ENCODE measurements at places on chromosomes 16 and 17. TPM values are rescaled to one million over a fixed set of nuclear protein-coding genes. Genes with fewer than 3 reads are reported as not detected.

Gene UNC119
- total RNA-seq = 91.4 TPM

Gene RND2
- 0.32 TPM for total RNA-seq

Gene KRT33B
- not detected for total RNA-seq

Gene NPIPB13
- 33.3 TPM for total RNA-seq

Gene DLX3
- not detected for total RNA-seq

DNA sequence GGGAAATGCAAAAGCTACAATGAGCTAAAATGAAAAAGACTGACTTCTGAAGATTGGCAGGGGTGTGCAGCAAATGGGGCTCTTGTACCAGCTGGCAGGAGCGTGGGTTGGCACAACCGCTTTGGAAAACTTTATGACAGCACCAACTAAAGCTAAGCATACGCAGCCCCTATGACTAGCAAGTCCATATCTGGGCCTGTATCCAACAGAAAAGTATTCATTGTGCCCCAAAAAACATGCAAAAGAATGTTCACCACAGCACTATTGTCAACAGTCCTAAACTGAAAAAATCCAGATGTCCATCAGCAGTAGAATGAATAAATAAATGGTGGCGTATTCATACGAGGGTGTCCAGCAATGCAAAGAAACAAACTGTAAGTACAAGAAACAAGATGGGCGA is 22.6 kb upstream of the ITGA3 start:
- no peak overlapping the region for H3K27ac ChIP-seq
- H3K27me3 ChIP-seq = no peaks in the 10 kb centered on the region
- no peaks in the 10 kb centered on the region for H3K36me3 ChIP-seq

GRCh38 chr17:37708616-37709212 is 36.1 kb downstream of the HNF1B start:
- no peaks in the 10 kb centered on the region for H3K4me1 ChIP-seq
- no peaks in the 10 kb centered on the region for H3K27me3 ChIP-seq
- H3K36me3 ChIP-seq = no peaks in the 10 kb centered on the region
- no peak for DNase-seq
- H3K4me3 ChIP-seq = no peak overlapping the region
- no peak overlapping the region for H3K27ac ChIP-seq

GRCh38 chr17:77322514-77323412 is 182.0 kb downstream of the SEC14L1 start:
- no peaks in the 10 kb centered on the region for H3K27me3 ChIP-seq
- H3K36me3 ChIP-seq = no peaks in the 10 kb centered on the region
- DNase-seq = no peak
- no peak overlapping the region for H3K4me3 ChIP-seq

- no peaks in the 10 kb centered on the region for H3K36me3 ChIP-seq
- no peaks in the 10 kb centered on the region for H3K27me3 ChIP-seq
- H3K4me3 ChIP-seq = no peak overlapping the region
Observed at GRCh38 chr16:67287960-67288359, 8.6 kb downstream of the PLEKHG4 start.

- no peak for DNase-seq
- peaks cover 40% of the 10 kb centered on the region for H3K4me1 ChIP-seq
- no peaks in the 10 kb centered on the region for H3K27me3 ChIP-seq
Observed at GRCh38 chr16:11234884-11235702, 20.9 kb downstream of the SOCS1 start.
